ENCODE measurements at places on chromosomes 4 and X.

- DNase-seq = no peak
Measured at GRCh38 chr4:79177388-79177787, 148.5 kb downstream of the NAA11 start.

DNA sequence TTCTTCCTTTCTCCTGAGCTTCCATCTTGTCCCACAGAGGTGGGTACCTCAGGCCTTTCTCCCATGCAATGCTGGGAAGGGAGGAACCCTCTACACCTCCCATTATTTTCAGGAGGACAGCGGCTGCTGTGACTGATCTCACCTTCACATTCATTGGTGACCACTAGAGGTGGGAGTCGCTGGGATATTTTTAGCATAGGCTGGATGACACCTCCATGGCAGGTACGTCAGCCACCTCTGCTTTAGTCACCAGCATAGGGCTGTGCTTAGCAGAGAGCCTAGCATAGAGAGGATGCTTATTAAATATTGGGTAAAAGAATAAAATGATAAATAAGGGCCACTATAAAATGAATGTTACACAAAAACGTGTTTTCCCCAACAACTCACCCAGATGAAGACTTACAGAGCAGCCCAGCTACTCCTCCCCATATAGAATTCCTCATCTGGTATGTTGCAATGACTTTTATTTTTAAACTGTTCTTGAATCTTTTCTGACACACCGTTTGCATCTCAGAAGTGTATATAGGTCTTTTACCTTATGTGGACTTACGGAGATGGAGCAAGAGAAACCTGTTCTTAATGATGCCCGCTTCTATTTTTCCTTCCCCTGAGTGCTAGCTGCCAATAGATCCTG lies 60.9 kb upstream of the SORBS2 start:
- DNase-seq = no peak

- no peak for DNase-seq
Measured at GRCh38 chr4:100100985-100101384, 89.3 kb downstream of the DDIT4L start.

DNA sequence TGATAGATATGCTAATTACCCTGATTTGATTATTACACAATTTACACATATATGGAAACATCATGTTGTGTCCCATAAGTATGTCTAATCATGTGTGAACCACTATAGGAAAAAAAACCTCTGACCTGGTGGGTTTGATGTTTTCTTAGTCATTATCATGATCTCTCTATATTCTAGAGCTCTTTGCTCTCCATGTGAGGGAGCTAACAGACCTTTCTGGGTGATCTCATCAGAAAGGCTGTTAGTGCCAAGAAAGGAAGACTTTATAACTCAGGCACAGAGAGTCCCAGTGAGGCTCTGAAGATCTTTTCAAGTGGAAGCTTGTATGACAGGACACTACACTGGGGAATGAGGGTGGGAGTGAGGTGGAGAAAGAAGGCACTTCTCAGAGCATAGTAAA lies 527.7 kb upstream of the MAGEB2 start:
- DNase-seq = no peak

GRCh38 chr4:38858097-38858420 lies 1.4 kb upstream of the TLR6 start:
- no peak for DNase-seq

GRCh38 chrX:129622757-129623301 lies 31.9 kb downstream of the APLN start:
- DNase-seq = no peak

GRCh38 chr4:80610845-80611677 lies 275.5 kb downstream of the CFAP299 start:
- no peak for DNase-seq

DNA sequence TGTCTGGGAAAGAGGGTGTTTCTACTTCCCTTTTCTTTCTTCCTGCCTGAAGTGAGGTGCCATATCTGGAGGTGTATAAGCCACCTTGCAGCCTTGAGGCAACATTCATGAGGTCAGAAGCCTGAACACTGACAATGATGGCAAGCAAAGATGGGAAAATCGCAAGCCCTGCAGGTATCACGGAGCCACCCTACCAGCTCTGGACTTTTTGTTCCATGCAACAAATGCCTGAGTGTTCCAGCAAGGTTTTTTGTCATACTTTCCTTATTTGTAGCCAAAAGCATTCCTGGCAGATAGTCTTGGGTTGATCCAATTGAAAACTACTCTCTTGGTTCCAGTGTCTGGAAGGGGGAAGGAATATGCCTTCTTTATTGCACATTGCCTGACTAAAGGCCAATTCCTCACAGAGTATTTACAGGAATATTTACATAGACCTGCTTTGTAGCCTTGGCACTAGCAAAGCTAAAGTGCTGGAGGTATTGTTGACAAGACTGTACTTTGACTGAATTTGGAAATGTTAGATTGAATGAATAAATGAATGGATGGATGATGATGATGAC lies 14.4 kb upstream of the SOD3 start:
- no peak for DNase-seq

- DNase-seq = no peak
Measured at GRCh38 chr4:118326585-118326984, 26.2 kb downstream of the PRSS12 start.

DNA sequence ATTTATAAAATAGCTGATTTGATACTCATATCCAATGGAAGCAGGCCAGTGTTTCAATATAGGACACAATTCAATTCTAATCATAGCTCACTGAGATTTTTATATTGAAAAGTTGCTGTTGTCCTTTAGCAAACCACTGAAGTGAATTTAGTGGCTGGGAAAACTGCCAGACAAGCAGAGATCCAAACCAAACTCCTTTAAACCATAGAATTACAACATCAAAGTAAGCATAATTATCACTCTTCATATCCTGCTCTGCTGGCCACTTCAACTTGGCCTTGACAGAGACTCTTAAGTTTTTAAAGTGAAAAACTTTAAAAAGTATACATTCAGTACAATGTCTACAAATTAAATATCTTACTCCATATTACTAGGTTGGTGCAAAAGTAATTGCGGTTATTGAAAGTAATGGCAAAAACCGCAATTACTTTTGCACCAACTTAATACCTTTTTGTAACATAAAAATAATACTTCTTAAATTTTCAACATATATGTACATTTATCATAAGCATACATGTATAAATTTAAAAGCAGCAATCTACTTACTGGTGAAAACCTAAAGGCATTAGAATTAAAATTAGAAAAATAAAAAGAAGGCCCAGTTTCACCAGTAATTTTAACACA lies 433.0 kb downstream of the PCDH10 start:
- no peak for DNase-seq

- no peak for DNase-seq
Measured at GRCh38 chrX:16023790-16024734, 99.3 kb upstream of the GRPR start.

DNA sequence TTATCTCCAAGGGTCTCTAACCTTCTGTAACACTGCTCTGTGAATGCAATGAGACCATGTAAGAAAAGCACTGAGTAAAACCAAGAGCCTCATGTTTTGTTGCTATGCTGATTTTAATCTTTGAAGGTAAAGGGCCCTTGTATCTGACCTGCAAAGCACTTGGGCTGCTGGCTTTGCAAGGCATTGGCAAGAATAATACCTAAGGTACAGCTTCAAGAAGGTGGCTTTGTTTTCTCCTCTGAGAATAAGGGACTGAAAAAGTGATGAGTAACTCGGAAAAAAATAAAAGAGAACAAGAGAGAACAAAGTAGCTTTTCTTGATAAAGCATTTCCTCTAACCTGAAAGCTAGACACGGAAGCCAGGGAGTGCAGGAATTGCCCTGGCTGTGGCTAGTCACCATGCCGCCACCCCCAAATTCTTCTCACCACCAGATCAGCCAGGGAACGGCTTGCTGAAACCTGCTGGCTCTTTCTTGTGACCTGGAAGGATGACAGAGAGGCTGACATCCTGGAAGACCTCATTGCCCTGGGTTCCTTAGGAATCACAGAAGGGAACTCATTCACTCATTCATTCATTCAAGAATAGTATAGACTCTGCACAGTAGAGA lies 41.8 kb upstream of the HS3ST1 start:
- no peak for DNase-seq

GRCh38 chr4:28221536-28221935 lies 1360.9 kb downstream of the STIM2 start:
- DNase-seq = no peak

GRCh38 chr4:168691631-168692369 lies 194.9 kb downstream of the PALLD start:
- DNase-seq = no peak

DNA sequence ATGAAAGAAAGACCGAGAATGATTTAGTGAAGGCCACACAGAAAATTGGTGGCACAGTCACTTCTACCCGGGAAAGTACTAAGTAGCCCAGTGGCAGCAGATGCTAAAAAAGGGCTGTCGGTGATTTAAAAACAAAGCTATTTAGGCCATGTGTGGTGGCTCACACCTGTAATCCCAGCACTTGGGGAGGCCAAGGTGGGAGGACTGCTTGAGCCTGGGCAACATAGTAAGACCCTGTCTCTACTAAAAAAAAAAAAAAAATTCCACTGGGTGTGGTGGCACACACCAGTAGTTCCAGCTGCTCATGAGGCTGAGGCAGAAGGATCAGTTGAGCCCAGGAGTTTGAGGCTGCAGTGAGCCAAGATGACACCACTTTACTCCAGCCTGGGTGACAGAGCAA lies 144.2 kb downstream of the CBR4 start:
- DNase-seq = no peak

GRCh38 chr4:113147498-113148111 lies 98.2 kb downstream of the ANK2 start:
- DNase-seq = no peak

DNA sequence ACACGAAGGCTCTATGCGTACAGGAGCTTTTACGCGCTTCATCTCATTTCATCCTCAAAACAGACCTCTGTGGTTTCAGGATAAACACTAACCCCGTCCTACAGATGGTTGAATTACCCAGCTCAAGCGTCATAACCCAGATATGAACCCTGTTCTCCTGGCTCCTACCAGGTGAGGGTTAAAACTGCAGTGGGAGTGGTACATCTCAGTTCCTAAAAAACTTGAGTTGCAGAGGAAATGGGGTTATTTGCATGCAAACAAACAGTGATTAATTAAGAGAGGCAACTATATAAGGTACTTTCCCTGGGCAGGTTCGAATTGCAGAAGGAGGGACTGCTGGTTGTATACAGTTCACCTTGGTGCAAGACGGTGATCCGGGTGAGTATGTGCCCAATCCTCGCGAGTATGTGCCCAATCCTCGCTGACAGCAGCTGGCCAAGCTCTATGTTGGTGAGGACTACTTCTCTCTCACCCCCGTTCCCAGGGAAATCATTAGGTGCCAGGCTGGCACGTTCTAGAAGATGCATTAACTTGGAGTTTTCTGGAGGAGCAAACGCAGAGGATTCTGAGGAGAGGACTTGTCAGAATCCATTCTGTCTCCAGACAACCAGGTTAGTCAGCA lies 72.6 kb downstream of the FHDC1 start:
- DNase-seq = no peak

- no peak for DNase-seq
Measured at GRCh38 chr4:181475359-181475758, 767.8 kb upstream of the TENM3 start.

DNA sequence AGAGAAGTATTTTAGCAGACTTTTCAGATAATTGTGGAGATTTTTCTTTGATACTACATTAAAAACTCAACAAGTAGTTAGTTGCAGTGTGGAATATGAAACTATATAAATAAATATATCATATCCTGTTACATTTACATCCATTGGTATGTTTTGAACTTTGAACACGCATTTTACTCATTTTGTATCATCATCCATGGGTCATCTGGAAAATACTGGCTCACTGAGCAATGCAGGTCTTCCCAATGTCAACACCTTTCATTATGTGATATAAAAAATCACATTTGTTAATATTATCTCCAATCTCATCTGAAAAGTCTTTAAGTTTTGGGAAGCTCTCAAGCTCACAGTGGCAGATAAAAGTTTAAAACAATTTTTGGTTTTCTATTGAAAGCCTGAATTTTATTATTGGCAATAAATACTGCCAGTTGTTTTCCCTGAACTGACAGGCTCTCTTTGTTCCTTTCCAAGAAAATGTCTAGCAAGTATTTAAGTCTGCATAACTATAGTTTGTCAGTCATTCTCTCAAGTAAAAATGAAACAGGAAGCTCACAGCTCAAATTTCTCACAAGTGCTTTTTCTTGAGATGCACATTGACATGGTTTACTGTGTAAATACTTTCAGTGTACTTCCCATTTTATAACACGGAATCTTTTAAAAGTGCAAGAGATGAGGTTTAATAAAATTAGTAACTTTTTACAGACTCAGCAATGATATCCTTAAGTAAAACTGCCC lies 183.5 kb upstream of the GPC4 start:
- no peak for DNase-seq

DNA sequence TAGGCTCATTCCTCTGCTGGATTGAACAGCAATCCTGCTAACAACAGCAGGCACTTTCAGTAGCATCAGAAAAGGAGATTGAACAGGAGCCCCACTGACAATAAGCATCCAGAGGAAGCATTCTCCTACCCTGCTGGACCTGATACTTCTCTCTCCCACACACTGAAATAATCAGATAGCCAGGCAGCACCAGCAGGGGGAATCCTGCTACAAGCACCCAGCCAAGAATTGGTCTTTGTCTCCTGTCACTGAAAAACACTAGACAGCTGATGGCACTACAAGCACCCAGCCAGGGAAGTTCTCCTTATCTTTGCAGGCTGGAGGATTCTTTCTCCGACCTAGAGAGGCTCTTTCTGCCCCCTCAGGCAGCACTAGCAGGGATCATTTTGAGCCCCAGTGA lies 444.3 kb upstream of the GRIA3 start:
- DNase-seq = no peak

DNA sequence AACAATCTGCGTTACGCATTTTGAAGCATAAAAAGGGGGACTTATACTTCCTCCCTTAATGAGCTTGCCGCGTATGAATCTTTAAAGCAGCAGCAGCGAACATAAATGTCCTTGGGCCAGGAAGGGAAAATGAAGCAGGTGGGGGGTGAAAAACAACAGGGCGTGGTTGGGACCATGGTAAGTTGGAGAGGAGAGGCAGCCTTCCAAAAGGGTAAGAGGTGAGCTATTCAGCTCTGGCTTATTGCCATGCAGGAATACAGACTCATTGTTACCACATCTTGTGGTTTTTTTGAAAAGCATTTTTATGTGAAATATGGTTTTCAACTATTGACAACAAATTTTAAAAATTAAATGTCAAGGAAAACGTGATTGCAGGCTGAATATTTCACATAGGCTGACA lies 710.7 kb upstream of the FAM241A start:
- no peak for DNase-seq

GRCh38 chr4:188754372-188755002 lies 615.2 kb downstream of the TRIML1 start:
- DNase-seq = no peak

Measured in NCI-H774 (cell line).